ENCODE measurements at places on chromosomes 2 and 18. TPM values are rescaled to one million over a fixed set of nuclear protein-coding genes. Genes with fewer than 3 reads are reported as not detected.

DNA sequence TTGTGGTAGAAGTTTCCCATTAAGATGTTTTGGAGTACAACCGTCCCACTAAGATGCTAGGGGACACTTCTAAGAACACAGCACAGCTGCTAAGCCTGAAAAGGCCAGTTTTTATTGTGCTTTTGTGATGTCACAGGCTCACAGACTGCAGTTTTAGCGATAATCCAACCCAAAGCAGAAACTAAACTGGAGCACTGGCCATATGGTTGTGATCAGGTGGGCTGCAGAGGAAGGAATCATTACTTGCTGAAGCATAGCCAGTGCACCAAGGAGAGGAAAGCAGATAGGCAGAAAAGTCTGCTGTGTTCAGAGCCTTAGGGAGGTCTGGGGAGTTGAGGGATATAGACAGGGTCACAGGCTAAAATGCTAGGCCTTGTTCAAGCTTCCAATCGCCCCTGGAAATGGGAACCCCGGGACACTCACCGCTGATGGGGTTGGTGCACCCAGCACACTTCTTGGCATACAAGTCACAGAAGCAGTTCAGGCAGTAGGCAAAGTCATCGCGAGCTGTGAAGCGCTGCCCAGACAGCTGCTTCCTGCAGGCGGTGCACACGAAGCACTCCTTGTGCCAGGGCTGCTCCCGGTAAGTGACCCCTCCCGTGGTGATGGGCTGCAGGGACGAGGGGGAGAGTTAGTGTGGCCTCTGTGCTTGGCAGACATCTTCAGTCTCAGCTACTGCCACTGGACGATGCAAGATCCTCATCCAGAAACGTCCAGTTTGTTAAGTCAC, 25.7 kb downstream of the C2orf49 start:
- no peak for DNase-seq
- H3K4me1 ChIP-seq, result no peaks in the 10 kb centered on the region
- peaks cover 4% of the 10 kb centered on the region for H3K36me3 ChIP-seq
- H3K27ac ChIP-seq, result no peak overlapping the region
- H3K27me3 ChIP-seq, result no peaks in the 10 kb centered on the region

- no peak overlapping the region for H3K4me3 ChIP-seq
- H3K27me3 ChIP-seq, result no peaks in the 10 kb centered on the region
- no peaks in the 10 kb centered on the region for H3K36me3 ChIP-seq
- DNase-seq, result no peak
- no peak overlapping the region for H3K27ac ChIP-seq
- no peaks in the 10 kb centered on the region for H3K4me1 ChIP-seq
Observed at GRCh38 chr2:241309684-241310117, 5.8 kb downstream of the HDLBP start.

DNA sequence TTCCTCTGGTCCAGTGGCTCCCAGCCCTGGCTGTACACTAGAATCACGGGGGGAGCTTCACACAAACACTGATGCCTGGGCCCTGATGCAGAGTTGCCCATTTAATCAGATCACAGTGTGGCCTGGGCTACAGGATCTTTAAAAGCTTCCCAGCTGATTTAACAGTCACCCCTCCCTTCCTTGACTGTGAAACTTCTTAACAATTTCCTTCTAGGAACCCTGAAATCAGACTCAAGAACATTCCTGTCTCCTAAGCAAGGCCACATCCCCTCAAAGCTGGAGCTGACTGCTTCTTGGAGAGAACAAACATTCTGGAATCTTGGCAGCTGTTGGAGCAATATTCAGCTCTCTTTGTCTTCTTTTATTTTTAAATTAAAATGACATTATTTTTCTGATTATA, 88.7 kb downstream of the ADD2 start:
- no peak overlapping the region for H3K4me3 ChIP-seq
- H3K36me3 ChIP-seq, result no peaks in the 10 kb centered on the region
- peaks cover 12% of the 10 kb centered on the region for H3K4me1 ChIP-seq
- H3K27ac ChIP-seq, result no peak overlapping the region
- no peaks in the 10 kb centered on the region for H3K27me3 ChIP-seq

DNA sequence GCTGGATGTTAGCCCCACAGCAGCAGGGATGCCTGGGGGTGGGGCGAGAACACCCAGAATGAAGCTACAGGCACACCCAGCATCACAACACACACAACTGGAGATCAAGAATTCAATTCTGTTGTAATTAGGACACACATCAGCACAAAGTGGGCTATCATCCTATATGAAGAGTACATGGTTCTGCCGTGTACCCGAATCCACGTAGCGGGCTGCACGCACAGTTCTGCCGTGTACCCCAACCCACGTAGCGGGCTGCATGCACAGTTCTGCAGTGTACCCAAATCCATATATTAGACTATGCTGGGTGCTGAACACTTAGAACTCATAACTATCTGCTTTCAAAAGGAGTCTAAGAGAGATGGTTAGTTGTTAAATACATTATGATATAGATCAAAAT, 86.5 kb downstream of the EIPR1 start:
- DNase-seq, result no peak
- no peak overlapping the region for H3K27ac ChIP-seq
- no peaks in the 10 kb centered on the region for H3K4me1 ChIP-seq

GRCh38 chr2:119113489-119113770, 45.1 kb downstream of the C1QL2 start:
- H3K27ac ChIP-seq, result no peak overlapping the region
- no peaks in the 10 kb centered on the region for H3K4me1 ChIP-seq
- no peak overlapping the region for H3K4me3 ChIP-seq
- H3K36me3 ChIP-seq, result no peaks in the 10 kb centered on the region
- H3K27me3 ChIP-seq, result no peaks in the 10 kb centered on the region

DNA sequence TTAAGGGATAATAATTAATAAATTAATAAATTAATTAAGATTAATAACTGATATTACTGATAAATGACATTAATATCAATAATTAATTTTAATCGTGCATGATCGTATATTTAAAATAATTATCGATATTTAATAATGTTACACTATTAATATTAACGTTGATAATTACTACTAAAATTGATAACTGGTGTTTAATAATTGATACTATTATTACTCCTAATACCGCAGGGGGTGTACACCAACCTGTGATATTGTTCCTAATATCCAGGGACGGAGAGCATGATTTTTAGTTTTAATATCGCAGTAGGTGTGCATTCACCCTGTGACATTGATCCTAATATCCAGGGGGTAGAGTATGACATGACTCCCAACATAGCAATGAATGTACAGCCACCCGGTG, 1930.8 kb downstream of the SUCLG1 start:
- DNase-seq, result no peak
- H3K27me3 ChIP-seq, result no peaks in the 10 kb centered on the region
- H3K27ac ChIP-seq, result no peak overlapping the region
- H3K36me3 ChIP-seq, result no peaks in the 10 kb centered on the region
- H3K4me1 ChIP-seq, result no peaks in the 10 kb centered on the region

DNA sequence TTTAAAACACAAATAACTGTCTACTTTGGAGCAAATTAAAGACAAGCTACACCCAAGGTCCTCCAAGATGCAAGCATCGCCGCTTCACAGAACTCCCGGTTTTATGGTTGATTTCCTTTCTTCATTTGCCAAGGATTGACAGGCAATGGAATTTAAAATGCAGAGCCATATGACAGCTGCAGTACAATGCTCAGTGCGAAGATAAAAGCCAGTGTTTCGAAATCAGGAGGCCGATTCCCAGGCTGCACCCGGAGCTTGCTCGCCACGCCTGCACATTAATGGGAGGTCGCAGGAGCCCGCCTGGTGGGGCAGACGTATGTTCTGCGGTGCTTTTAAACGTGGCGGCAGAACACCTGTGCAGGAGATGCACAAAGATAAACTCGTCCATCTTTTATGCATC, 727.6 kb upstream of the SOX11 start:
- peak; percentile 73 for DNase-seq
- H3K4me1 ChIP-seq, result no peaks in the 10 kb centered on the region
- H3K4me3 ChIP-seq, result no peak overlapping the region
- H3K27ac ChIP-seq, result no peak overlapping the region
- H3K27me3 ChIP-seq, result peaks cover 3% of the 10 kb centered on the region
- no peaks in the 10 kb centered on the region for H3K36me3 ChIP-seq

- DNase-seq, result no peak
- H3K27me3 ChIP-seq, result no peaks in the 10 kb centered on the region
- H3K27ac ChIP-seq, result no peak overlapping the region
- H3K36me3 ChIP-seq, result peaks cover 23% of the 10 kb centered on the region
Observed at GRCh38 chr2:38735999-38736320, 15.2 kb downstream of the SRSF7 start.

GRCh38 chr18:45642238-45642637, 27.0 kb downstream of the SLC14A2 start:
- no peak for DNase-seq
- H3K27me3 ChIP-seq, result no peaks in the 10 kb centered on the region
- no peak overlapping the region for H3K27ac ChIP-seq
- no peaks in the 10 kb centered on the region for H3K36me3 ChIP-seq

- peaks cover 22% of the 10 kb centered on the region for H3K36me3 ChIP-seq
- H3K27me3 ChIP-seq, result no peaks in the 10 kb centered on the region
- H3K27ac ChIP-seq, result no peak overlapping the region
- H3K4me1 ChIP-seq, result no peaks in the 10 kb centered on the region
- H3K4me3 ChIP-seq, result no peak overlapping the region
Observed at GRCh38 chr2:37000318-37000717, 34.0 kb upstream of the STRN start.

DNA sequence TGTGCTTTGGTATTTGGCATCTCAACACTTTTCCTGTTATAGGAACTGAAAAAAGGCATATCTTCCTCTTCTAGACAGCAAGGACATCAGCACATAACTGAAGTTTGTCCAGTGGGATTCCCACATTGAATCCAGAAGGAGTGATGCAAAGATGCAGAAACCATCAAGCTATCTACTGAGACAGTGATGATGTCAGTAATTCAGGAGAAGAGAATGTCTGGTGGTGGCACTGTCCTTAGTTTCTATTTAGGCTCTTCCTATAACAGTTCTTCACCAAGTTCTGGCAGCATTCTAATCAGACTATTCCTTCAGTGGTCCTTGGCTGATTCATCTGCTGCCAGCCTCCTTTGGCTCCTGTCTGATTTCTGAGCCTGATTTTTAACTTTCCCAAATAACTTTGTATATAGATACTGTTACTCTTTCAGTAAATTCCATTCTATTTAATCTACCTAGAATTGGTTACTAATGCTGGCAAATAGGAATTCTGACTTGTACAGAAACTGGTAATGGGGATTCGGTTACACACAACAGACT, 56.6 kb upstream of the AGPS start:
- no peak for DNase-seq
- no peak overlapping the region for H3K4me3 ChIP-seq
- peaks cover 5% of the 10 kb centered on the region for H3K4me1 ChIP-seq

DNA sequence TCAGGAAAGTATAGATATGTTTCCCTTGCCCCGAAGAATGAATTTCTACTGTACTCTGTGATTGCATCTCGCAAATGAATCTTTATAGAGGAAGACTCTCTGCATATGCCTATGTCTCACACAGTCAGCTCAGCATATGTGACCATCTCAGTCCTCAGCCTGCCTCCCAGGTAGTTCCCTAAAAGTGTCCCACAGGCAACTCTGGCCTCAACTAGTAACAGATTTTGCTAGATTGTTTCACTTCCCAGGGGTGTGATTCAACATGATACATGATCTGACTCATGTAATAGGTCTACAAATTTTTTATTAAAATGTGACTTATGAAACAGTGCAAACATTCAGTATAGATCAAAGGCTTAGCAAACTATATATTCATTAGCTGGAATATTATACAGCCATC, 296.6 kb upstream of the CRIM1 start:
- H3K4me1 ChIP-seq, result no peaks in the 10 kb centered on the region
- H3K36me3 ChIP-seq, result no peaks in the 10 kb centered on the region
- no peaks in the 10 kb centered on the region for H3K27me3 ChIP-seq
- no peak overlapping the region for H3K27ac ChIP-seq
- H3K4me3 ChIP-seq, result no peak overlapping the region

GRCh38 chr2:233680361-233681045, 1.2 kb upstream of the UGT1A7 start:
- no peaks in the 10 kb centered on the region for H3K27me3 ChIP-seq
- no peak overlapping the region for H3K4me3 ChIP-seq
- no peak overlapping the region for H3K27ac ChIP-seq
- H3K4me1 ChIP-seq, result no peaks in the 10 kb centered on the region

- no peak overlapping the region for H3K4me3 ChIP-seq
- H3K27ac ChIP-seq, result no peak overlapping the region
- DNase-seq, result no peak
- no peaks in the 10 kb centered on the region for H3K36me3 ChIP-seq
Observed at GRCh38 chr2:154049561-154049960, 177.8 kb downstream of the GALNT13 start.

GRCh38 chr2:67528320-67528719, 131.2 kb downstream of the ETAA1 start:
- no peak for DNase-seq
- H3K27ac ChIP-seq, result no peak overlapping the region
- no peaks in the 10 kb centered on the region for H3K4me1 ChIP-seq

- no peaks in the 10 kb centered on the region for H3K36me3 ChIP-seq
- H3K27ac ChIP-seq, result peak overlapping the region; percentile 98
- peaks cover 31% of the 10 kb centered on the region for H3K4me1 ChIP-seq
Observed at GRCh38 chr18:22166069-22166950, 3.1 kb upstream of the GATA6 start.

GRCh38 chr2:112646791-112647689, 1.3 kb downstream of the SLC20A1 start:
- H3K27ac ChIP-seq, result peak overlapping the region; percentile 75
- no peaks in the 10 kb centered on the region for H3K27me3 ChIP-seq
- H3K4me3 ChIP-seq, result peak overlapping the region; percentile 97
- peak; percentile 36 for DNase-seq

DNA sequence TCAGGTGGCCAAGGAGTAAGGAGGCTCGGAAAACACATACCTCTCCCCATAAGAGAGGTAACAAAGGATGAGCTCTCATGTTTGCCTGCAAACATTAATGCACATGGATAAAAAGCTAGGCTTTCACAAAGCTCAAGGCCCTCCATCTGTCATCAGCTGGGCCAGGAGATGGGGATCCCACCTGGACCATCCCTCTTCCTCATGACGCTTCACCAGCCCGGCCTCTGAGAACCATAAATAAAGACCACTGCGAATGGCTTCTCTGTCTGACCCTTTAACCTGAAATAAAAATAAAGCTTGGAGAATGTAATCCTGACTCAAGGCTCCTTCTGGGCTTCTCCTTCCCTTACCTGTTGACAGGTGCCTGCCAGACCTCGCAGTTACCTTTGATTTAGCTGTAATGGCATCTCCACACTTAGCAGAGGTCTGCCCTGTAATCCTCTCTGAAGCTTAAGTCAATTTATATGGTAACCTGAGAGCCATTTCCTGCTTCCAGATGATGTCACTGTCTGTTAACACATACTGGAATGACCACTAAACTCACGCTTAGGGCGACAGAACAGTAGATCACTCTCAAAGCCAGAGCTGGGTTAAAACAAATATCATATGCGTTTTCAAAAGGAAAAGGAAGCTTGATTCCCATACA, 29.3 kb upstream of the FOXI3 start:
- no peaks in the 10 kb centered on the region for H3K27me3 ChIP-seq
- H3K4me3 ChIP-seq, result no peak overlapping the region
- peak; percentile 54 for DNase-seq
- H3K4me1 ChIP-seq, result no peaks in the 10 kb centered on the region
- no peak overlapping the region for H3K27ac ChIP-seq

- H3K4me3 ChIP-seq, result no peak overlapping the region
- no peak overlapping the region for H3K27ac ChIP-seq
- DNase-seq, result no peak
- no peaks in the 10 kb centered on the region for H3K36me3 ChIP-seq
- no peaks in the 10 kb centered on the region for H3K27me3 ChIP-seq
- no peaks in the 10 kb centered on the region for H3K4me1 ChIP-seq
Observed at GRCh38 chr2:144643537-144644336, 123.8 kb upstream of the ZEB2 start.

HTR2B gene
- 0.31 TPM for total RNA-seq

SERPINB13 gene
- not detected for total RNA-seq

FAP gene
- total RNA-seq, result 24.6 TPM

SPATA3 gene
- total RNA-seq, result not detected
